GM12865 (cell line): ENCODE measurements at places on chromosomes 11 and 22.

DNA sequence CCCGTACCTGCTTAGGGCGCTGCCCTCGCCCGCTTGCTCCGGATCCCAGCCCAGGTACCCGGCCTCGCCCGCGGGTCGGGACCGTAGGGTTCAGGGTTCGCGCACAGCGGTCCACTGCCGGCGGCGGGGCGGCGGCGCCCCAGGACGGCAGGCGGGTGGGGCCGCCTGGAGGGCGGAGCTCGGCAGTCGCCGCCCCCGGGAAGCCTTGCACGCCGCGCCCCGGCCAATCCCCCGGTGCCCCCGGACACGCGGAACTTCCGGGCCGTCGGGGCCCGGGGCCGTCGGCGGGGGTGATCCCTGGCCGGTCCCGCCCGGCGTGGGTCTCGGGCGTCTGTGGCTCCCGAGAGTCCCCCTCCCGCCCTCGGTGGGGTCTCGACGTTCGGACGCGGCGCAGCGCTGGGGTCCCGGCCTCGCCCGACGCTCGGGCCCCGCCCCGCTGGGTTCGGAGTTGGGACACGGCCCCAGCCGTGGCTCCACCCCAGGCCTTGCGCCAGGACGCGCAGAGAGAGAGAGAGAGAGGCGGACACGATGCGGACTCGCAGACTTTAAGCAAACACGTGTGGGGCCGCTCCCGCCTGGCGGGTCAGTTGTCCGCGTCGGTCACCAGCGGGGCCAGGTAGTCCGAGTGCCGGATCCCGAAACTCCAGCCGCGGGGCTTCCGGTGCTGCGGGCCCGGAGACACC is at the start of gene TYMP:
TSS of gene TYMP (minus strand) at position 116 of the 683 bp plus-strand sequence. CDS start 303 bp downstream, outside the sequence.
- DNase-seq, result peak; percentile 93

GRCh38 chr11:124841201-124841600 is 24.0 kb upstream of the ROBO3 start:
- no peak for DNase-seq

GRCh38 chr11:134489728-134490127 is 77.7 kb upstream of the B3GAT1 start:
- DNase-seq, result no peak

DNA sequence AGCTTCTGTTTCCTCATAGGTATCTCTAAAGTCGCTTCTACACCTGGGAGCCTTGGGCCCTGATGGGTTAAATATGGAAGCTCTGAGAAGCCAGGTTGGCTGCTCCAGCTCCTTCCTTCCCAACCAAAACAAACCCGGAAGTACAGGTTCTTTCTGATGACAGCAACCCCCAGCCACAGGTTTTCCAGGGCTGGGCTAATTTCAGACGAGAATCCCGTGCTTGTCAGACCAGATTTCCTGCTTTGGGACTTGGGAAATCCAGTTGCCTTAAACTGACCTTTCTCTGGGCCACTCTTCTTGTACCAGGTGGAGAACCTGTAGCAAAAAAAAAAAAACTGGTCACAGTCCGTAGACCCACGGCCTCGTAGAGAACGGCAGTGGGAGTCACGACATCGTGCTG is 51.9 kb downstream of the RBX1 start:
- DNase-seq, result no peak

DNA sequence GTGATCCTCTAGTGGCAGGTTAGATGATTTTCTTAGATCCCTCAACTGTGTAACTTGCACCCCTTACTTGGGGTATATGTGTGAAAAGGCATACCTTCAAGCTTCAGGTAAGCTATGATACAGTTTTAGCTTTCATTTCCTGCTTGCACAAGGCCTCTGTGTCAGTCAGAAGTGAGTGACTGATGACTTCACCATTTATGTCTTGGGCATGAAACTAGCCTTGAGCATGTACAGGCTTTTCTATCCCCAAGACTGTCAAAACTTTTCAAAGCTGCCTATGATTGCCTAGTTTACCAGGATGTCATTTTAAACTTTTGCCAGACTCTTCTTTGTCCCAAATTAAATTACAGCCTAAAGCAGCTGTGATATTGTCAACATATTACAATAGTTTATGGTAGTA is 286.1 kb upstream of the CNTN5 start:
- DNase-seq, result no peak

DNA sequence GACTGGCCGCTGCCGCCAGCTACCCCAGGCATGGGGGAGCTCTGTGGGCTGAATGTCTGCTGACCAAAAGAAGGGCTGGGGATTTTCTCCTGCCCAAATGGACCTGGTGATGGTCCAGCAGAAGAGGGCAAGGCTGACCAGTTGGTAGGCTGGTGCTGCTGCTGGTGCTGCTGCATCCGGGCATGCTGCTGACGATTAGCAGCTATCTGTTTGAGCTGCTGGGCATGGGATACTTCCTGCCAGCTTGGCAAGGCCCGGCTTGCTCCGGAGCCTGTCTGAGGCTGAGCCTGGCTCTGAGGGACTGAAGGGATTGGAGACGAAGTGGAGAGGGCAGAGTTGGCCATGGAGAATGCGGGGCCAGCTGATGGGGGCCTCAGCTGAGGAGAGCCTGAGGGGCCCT is 168.6 kb upstream of the MTMR2 start:
- no peak for DNase-seq
